ENCODE measurements at places on chromosomes 5 and 9. TPM values are rescaled to one million over a fixed set of nuclear protein-coding genes. Genes with fewer than 3 reads are reported as not detected.

- peak; percentile 31 for ATAC-seq
Measured at GRCh38 chr9:90642570-90643539, at the start of gene DIRAS2. Gene DIRAS2 (minus strand): TSS chr9:90642824. CDS start chr9:90613827, 28,997 bp downstream.

The MEIKIN gene
- total RNA-seq = not detected

DNA sequence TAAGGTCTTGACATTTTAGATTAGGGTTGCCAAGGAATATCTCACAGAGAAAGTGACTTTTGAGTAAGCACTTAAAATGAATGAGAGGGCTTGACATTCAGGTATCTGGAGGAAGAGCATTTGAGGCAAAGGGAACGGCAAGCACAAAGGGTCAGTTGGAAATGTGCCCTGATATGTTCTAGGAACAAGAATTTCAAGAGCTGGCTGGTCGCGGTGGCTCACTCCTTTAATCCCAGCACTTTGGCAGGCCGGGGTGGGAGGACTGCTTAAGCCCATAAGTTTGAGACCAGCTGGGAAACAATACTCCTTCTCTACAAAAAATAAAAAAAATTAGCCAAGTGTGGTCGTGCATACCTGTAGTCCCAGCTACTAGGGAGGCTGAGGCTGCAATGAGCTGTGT lies 16.5 kb downstream of the KIAA1958 start:
- ATAC-seq = no peak

DNA sequence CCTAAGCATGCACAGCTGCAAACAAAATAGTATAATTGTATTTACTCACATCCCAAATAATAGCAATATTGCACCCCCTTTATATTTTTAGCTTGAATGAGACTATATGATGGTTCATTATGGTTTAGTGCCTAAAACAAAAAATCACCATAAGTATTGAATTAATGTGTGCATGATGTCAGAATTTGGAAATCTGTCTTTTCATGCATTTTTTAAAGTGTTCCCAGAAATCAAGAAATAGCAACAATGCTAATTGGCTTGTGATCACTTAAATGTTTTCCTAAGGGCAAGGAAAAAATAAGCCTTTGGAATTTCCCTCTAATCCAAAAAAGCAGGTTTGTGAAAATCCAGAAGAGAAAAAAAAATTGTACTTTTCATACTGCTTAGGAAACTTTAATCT lies 50.9 kb upstream of the ITGA2 start:
- no peak for ATAC-seq

DNA sequence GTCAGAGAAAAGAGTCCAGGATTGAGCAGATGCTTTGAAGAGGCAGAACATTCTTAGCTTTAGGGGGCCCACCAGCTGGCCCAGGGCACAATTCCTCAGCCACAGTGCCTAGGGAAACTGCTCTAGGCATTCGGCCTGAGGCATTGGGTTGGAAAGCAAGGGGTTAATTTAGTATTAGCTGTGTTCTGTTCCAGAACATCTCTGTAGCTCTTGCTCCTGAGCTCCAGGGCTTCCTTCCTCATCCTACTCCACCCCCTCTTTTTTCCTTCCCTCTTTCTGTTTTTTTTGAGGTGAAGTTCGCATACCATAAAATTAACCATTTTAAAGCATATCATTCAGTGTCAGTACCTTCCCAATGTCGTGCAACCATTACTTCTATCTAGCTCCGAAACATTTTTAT lies 74.5 kb upstream of the PANK3 start:
- no peak for ATAC-seq

DNA sequence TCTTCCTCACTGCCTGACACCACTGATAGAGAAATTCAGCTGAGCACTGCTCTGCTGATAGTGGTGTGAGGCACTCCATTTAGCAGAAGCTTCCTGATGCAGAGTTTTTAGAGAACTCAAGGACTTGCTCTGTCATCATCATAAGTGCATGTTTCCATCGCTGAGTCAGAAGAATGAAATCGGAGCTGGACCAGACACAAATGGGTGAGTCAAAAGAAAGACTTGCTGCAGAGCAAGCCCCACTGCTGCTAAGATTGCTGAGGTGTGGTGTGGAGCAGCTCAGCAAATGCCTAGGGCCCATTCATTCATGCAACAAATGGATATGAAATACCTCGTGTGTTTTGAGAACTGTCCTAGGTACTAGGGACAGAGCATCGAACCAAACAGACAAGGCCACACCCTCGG lies 410.2 kb upstream of the SLC30A5 start:
- no peak for ATAC-seq

GRCh38 chr5:176144508-176144907 lies 93.7 kb upstream of the SIMC1 start:
- no peak for ATAC-seq

DNA sequence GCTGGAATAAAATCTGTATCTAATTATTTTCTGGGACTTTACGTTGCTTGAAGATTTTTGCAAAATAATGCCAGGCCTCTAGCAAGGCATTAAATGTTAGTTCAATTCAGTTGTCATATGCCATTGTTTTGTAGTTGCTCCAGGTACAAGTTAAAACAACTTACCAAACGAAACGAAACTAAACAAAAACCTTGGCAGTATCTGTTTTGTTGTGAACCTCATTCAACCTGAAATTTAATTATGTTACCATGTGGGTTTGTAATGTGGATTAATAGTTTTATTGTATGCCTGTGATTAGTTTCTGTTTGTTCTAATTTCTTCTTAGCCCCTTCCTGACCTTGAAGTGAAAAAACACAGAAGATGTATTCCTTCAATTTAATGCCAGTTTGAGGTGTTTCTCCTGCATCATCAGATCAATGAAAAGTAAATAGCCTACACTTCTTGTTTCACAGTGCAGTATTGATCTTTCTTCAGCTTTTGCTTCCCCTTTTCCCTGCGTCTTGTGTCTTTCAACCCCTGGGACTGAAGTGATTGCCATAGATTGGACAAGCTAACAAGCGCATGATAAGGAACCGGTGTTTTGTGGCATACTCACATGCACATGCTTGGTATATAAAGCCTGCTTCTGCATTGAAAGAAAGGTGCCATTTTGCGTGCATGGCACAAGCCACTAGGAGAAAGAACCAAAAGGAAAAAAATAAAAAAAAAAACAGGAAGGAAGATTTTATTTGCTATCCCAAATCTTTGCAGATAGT lies 699.0 kb upstream of the ARRDC3 start:
- ATAC-seq = no peak

DNA sequence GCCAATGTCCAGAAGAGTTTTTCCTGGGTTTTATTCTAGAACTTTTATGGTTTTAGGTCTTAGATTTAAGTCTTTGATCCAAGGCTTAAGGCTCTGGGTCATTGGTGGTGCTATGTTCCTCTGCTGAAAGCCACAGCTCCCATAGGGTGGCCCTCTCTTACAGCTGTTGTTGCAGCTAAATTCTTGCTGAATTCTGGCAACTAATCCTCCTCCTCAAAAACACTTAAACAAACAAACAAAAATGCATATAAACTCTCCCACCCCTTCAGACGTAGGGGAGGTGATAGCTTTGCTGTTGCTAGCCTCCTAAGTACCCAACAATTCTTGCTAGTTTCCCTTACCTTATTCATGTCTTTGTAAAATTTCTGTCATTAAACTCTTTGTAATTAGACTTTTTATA lies 30.2 kb downstream of the IQGAP2 start:
- no peak for ATAC-seq

DNA sequence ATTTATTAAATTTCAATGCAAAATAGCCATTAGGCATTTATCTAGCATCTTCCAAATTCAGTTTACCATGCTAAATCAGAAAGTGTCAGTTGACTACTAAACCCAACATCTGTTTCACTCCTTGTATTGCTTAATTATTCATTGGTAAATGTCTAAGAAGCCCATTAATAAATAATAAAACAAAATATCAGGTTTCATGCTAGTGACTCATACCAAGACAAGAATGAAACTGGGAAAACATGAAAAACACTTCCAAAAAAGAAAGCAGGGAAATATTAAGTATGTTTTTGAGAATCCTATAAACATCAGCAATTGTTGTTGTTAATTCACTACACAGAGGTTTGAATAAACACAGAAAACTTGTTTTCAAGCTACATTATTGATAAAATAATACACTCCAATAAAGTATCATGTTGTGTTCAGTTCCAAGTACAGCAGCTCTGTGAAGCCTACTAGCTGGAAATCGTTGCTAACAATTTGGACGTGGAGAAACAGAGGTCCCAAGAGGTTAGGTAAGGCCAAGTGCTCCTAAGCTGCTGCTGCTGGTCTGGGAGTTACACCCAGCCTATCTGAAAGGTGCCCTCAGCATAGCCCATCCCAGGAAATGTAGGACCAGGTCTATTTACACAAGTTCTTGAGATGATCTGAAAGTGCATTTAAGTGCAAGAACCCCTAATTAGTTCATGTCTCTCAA lies 78.8 kb downstream of the GNAQ start:
- ATAC-seq = no peak

GRCh38 chr9:87610200-87611155 lies 112.8 kb downstream of the DAPK1 start:
- ATAC-seq = no peak

- ATAC-seq = no peak
Measured at GRCh38 chr5:173301695-173302545, 26.3 kb downstream of the STC2 start.

The PCYOX1L gene
- 11.9 TPM for total RNA-seq

DNA sequence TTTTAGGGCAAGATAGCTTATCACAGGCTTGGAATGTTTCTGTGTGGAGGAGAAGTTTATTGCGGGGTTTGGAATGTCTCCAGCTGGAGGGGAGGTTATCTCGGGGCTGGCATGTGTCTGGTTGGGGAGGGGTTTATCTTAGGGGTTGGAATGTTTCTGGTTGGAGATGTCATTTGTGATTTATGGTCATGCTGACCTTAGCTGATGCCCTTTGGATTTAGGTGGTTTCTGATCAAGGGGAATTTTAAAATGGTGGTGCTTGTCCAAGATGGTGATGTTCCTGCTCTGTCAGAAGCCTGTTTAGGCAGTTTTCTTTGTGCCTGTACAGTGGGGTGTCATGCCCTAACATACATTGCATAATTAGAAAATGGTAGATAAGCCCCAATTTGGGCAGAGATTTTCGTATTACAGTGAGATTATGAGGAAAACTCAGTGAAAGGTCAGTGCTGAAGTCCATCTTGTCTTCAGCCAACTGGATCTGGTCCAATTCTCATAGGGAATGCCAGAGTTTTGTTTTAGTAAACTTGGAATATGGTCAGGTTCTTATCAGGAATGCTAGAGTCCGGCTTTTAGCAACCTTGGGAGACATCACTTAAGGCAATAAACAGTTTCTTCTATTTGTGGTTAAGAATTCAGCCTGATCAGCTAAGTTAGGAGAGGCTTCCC lies 14.3 kb downstream of the CDK20 start:
- ATAC-seq = no peak

DNA sequence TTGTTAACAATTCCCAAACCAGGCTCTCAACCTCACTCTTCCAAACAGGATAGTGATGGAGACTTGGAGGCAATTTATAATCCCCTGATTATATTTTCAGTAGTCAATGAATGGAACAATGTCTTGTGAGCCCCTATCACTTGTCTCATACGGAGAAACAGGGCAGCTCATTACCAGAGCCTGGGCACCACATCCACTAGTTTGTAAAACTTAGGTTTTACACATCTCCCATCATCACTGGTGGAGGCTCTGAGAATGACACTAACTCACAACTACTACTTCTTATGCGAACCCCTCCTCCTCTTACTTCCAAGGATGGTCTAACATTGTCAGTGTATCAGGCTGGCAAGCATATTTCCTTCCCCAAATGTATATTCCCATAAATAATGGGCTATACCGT lies 253.7 kb downstream of the EPB41L4A start:
- ATAC-seq = no peak

- peak; percentile 34 for ATAC-seq
Measured at GRCh38 chr5:100827481-100827889, 75.6 kb downstream of the ST8SIA4 start.

DNA sequence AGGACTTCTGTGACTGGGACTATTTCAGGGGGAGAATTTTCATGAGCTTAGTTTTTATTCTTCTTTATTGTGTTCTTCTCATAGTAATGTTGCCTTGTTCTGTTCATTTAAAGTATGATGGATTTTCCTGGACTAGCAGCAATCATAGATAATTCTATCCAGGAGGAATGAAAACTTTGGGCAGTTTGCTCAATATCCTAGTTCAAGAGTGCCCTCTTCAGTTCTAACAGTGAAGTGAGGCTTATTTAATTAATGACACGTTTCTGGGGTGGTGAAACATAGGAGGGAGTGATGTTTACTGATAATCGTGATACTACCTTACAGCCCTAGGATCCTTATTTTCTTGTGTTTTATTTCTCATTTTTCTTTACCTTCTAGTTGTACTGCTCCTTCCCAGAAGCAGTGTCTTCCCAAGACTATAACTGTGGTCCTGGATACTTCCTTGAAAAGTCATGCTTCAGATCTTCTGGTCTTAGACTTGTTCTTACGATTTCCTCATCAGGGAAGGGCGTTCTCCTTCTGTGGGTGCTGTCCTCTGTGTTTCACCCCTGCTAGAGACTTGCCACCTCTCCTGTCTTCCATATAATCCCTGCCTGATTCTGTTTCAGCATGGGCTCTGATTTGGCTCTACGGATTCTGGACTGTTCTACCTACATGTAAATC lies 57.4 kb downstream of the CFAP95 start:
- ATAC-seq = no peak

GRCh38 chr9:137612741-137613142 lies 6.1 kb upstream of the EHMT1 start:
- no peak for ATAC-seq

DNA sequence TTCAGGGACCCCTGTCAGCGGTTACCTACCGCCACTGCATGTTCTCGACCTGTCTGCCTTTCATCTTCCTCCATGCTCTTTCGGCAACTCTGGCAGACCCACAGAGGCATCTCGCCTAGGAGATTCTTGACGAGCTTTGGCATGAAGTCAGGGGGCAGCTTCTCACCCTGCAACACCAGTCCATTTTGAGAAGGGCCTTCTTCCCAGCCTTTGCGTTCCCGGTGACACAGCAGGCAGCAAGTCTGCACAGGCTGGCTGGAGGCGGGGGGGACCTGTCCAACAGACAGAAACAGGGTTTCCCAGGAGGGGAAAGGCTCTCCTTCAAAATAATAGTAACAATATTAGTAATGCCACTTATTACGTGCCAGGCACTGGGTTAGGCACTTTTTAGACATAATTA lies 15.5 kb downstream of the FAM193B start:
- ATAC-seq = no peak

The CDC20B gene
- not detected for total RNA-seq

GRCh38 chr5:176626876-176627236 lies 3.5 kb downstream of the SNCB start:
- ATAC-seq = no peak

DNA sequence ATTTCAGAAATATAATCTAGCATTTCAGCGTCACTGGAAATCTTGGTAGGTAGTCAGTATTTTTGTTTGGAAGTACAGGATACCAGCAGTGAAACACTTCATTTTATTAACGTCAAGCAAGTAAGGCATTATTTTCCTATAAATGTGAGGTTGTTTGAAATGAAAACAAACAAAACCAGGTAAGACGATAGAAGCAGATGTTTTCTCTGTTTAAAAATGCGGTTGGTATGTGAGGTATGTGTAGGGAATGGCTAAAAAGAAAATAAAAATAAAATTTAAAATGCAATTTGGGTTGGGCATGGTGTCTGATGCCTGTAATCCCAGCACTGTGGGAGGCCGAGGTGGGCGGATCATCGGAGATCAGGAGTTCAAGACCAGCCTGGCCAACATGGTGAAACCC lies 16.1 kb downstream of the GDA start:
- ATAC-seq = no peak

The ARL14EPL gene
- total RNA-seq = not detected

Data from activated T-helper 17 cell treated with anti-CD3 and anti-CD28 coated beads, Interleukin-2, amount 50 U/mL, for 72 hours (primary cell).